ENCODE measurements at places on chromosomes 3 and 15. TPM values are rescaled to one million over a fixed set of nuclear protein-coding genes. Genes with fewer than 3 reads are reported as not detected.

NDUFB5 gene
- 236 TPM for polyA plus RNA-seq

PODXL2 gene
- 62.0 TPM for polyA plus RNA-seq

ATP2C1 gene
- polyA plus RNA-seq = 134 TPM

SYNPR gene
- 0.12 TPM for polyA plus RNA-seq

RTP3 gene
- polyA plus RNA-seq = not detected

TMC3 gene
- 0.12 TPM for polyA plus RNA-seq

SERINC4 gene
- polyA plus RNA-seq = not detected

ARGFX gene
- polyA plus RNA-seq = not detected

MNS1 gene
- polyA plus RNA-seq = 28.7 TPM

ZBTB20 gene
- 4.5 TPM for polyA plus RNA-seq

PARP3 gene
- polyA plus RNA-seq = 17.6 TPM

PLAAT1 gene
- polyA plus RNA-seq = 2.6 TPM

TRMT10C gene
- 43.5 TPM for polyA plus RNA-seq

ALG1L2 gene
- 2.1 TPM for polyA plus RNA-seq

MEX3B gene
- 19.3 TPM for polyA plus RNA-seq

CASR gene
- 21.9 TPM for polyA plus RNA-seq

ACTRT3 gene
- 4.9 TPM for polyA plus RNA-seq

SRGAP3 gene
- polyA plus RNA-seq = 15.0 TPM

RYR3 gene
- polyA plus RNA-seq = 4.8 TPM

KNG1 gene
- 150 TPM for polyA plus RNA-seq

ZNF502 gene
- 13.5 TPM for polyA plus RNA-seq

RNF13 gene
- polyA plus RNA-seq = 109 TPM

GOLGA8T gene
- 0.38 TPM for polyA plus RNA-seq

ADAMTS9 gene
- 147 TPM for polyA plus RNA-seq

UQCC5 gene
- polyA plus RNA-seq = 15.2 TPM

NRROS gene
- polyA plus RNA-seq = 4.2 TPM

STAG1 gene
- 52.9 TPM for polyA plus RNA-seq

FEZF2 gene
- polyA plus RNA-seq = not detected

HYAL1 gene
- polyA plus RNA-seq = 6.2 TPM

CNTN6 gene
- polyA plus RNA-seq = 2.6 TPM

SHC4 gene
- polyA plus RNA-seq = 3.4 TPM

RGMA gene
- 9.5 TPM for polyA plus RNA-seq

ANKUB1 gene
- polyA plus RNA-seq = not detected

SLC22A14 gene
- 0.40 TPM for polyA plus RNA-seq

PGBD4 gene
- 2.2 TPM for polyA plus RNA-seq

NFKBIZ gene
- 4.5 TPM for polyA plus RNA-seq

MME gene
- 489 TPM for polyA plus RNA-seq

EPHA6 gene
- polyA plus RNA-seq = 0.96 TPM

FOXB1 gene
- not detected for polyA plus RNA-seq

RARRES1 gene
- 13.6 TPM for polyA plus RNA-seq

SUCNR1 gene
- polyA plus RNA-seq = 8.2 TPM

MLH1 gene
- polyA plus RNA-seq = 48.0 TPM

CPN2 gene
- polyA plus RNA-seq = 0.18 TPM

RYK gene
- polyA plus RNA-seq = 82.2 TPM

SLC12A8 gene
- polyA plus RNA-seq = 6.3 TPM

TM2D3 gene
- 74.6 TPM for polyA plus RNA-seq

GNL3 gene
- 105 TPM for polyA plus RNA-seq

CA12 gene
- 151 TPM for polyA plus RNA-seq

EOMES gene
- 0.12 TPM for polyA plus RNA-seq

ITIH1 gene
- polyA plus RNA-seq = 0.22 TPM

SACM1L gene
- 68.4 TPM for polyA plus RNA-seq

RLBP1 gene
- polyA plus RNA-seq = not detected

All from right renal pelvis (tissue), 4 donors.